SK-N-MC (cell line): ENCODE measurements at places on chromosomes 3 and 15.

DNA sequence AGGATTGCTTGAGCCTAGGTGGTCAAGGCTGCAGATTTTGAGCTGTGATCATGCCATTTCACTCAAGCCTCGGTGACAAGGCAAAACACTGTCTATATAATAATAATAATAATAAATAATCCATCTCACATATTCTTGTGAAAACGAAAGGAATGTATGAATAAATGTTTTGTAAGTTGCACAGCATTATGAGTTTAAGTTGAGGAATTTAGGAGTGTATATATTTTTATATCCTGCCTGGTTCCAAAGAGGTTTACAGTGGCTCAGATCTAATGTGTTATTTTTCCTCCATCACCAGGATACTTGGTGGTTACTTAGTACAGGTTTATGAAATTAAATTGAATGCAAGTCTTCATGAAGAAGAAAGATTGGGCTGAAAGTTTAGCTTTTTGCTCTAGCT lies 77.2 kb downstream of the ATG7 start:
- no peak for DNase-seq

- no peak for DNase-seq
Observed at GRCh38 chr15:45665261-45665660, 30.4 kb downstream of the SQOR start.

DNA sequence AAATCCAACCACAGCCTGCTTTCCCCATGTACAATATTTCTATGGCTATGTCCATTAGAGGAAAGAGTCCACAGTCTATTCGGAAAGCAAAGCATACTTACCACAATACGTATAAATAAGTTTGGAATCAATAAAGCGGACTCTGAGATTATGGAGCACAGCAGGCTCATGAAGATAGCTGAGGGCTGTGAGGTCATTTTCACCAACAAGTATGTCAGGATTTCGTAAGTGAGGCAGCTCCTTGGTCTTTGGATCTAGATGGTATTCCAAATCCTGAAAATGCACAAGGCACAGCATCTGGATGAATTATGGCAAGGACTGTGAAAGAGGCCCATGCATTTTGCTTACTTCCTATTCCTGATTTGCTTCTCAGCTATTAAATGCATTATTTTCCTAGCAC lies 100.4 kb downstream of the MYO5A start:
- no peak for DNase-seq

- peak; percentile 6 for DNase-seq
Observed at GRCh38 chr15:71651750-71652186, 158.6 kb upstream of the NR2E3 start.

DNA sequence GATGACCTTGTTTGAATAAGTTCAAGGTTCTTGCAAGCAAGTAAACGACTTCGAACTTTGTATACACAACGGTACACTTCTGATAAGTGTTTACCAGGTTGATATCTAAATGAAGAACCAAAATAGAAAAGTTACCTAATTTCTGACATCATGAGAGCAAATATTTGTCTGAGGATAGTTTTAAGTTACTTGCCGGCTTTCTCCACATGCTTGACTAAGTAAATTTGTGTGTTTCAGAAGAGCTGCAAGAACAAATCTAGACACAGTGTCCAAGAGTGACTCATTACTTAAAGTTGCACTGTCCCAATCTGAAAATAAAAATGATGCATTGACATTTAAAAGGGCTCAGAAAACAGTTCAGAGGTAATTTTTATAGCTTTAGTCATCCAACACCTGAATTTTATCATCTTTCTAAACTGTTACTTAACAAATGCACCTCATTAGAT lies 115.1 kb downstream of the HERC1 start:
- DNase-seq = no peak

DNA sequence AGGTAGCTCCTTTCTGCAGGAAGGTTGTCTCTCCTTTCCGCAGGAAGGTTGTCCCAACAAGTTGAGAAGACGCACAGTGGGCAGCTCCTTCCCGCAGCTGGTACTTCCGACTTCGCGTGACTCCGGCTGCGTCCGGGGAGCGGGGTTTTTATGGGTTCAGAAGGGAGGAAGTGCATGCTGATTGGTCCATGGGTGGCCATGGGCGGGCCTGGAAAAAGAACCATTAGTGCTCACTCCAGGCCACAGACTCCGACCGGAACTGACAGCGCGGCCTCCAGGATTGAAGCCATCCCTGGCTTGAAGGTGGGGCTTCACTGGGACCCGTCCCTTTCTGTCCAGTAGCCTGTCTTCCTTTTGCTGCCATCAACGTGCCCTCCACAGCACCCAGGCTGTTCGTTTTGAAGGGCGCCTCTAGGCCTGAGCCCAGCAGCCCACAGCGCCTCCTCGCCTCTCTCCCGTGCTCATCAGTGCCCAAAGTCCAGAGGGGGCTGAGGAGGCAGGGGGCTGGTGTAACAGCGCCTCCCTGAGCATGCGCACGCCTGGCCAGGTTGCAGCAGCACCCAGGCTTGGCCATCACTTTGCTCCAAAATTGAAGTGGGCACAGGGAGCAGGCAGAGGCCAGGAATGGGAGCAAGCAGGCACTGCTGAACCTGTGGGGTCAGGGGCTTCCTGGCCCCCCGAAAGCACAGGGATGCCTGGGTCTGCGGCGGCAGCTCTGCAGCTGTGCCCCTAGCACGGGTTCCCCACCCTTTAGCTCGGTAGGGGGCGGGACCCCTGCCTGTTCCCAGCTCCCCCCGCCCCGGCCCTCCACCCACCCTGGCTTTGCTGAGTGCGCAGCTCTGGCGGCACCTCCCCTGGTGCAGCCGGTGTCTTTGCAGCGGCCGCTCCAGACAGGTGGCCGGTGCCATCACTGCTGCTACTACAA lies 330.6 kb upstream of the MCTP2 start:
- DNase-seq = no peak
